ENCODE measurements at places on chromosomes 5 and 9.

- no peak for DNase-seq
These were observed 1.4 kb downstream of the SNX18 start for GRCh38 chr5:54518818-54519508.

GRCh38 chr5:150156027-150156368, 353 bp upstream of the PDGFRB start:
- no peak for DNase-seq

DNA sequence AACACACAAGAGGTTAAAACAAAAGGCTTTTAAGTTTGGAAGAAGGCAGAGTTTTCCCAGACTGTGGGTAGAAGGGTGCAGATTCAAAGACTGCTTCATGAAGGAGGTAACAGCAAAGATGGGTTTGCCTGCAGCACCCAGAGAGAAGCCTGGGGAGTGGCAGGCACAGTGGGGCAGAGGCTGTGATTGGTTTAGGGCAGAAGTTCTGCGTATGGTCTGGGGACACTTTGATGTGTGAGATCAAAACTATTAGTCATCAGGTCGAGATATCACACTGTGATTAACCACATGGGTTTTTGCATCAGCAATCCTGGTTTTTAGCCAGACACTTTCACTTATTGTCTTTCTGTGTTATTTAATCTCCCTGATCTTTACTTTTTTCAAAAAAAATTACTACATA, 188.8 kb upstream of the GLRA1 start:
- DNase-seq = no peak

DNA sequence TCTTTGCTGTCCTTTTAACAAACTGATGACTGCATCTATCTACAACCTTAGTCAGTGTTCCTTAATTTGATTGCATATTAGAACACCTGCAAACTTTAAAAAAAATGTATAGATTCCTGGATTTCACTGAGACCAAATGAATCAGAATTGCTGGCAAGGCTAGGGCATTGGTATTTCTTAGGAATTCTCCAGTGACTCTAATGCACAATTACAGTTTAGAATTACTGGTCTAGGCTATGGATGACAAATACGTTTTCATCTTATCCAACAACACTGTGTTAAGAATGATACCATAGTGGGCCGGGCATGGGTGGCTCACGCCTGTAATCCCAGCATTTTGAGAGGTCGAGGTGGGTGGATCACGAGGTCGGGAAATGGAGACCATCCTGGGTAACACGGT, 545.9 kb upstream of the RIOK2 start:
- no peak for DNase-seq

All from right forelimb (tissue), 1 donor.